ENCODE measurements at places on chromosomes 3 and 15.
A peak's percentile ranks its signal among the peaks of the same experiment; 100 is the strongest.

DNA sequence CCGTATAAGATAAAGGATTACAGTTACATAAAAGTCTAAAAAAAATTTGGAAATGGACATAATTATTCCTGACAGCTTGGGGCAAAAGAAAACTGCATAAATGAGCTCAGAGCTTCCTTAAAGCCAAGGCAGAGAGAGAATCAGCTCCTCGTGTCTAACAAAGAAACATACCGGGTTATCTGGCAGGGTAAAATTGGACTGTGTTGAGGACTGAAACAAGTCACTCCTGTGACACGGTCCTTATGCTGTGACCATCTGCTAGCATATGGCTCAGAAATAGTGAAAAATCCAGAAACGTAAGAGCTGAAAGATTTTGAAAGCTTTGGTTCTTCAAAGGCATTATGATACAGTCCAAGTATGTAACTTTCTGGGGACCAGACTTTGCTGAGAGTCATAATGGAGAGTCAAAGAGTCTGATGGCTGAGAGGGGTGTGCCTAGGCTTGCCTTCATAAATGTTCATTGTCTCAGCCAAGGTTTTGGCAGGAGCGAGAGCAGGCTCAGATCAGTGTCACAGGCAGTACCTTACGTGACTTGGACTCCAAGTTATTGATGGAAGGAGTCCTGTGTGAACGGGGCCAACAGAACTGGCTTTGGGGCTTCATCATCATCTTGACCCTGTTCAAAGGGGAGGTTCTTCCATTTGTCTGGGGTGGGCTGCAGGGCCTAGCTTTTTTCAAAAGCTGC, 12.5 kb downstream of the MAP6D1 start:
- DNase-seq: no peak

DNA sequence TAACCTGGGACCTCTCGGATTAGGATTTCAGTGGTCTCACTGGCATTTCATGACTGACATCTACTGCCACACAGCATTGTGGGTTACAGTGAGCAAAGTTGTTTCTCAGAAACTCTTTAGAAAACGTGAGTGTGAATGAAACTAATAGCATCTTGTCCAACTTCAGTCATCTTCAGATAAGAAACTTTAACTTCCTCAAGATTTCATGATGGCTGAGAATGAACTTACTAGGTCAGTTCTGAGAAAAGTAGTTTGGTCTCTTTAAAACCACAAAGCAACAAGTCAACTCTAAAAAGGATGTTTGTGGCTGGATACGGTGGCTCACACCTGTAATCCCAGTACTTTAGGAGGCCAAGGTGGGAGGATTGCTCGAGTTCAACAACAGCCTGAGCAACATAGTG, 14.2 kb upstream of the HOMER2 start:
- no peak for DNase-seq

- no peak for DNase-seq
These were observed 266.4 kb downstream of the GABRG3 start for GRCh38 chr15:27237319-27237939.

DNA sequence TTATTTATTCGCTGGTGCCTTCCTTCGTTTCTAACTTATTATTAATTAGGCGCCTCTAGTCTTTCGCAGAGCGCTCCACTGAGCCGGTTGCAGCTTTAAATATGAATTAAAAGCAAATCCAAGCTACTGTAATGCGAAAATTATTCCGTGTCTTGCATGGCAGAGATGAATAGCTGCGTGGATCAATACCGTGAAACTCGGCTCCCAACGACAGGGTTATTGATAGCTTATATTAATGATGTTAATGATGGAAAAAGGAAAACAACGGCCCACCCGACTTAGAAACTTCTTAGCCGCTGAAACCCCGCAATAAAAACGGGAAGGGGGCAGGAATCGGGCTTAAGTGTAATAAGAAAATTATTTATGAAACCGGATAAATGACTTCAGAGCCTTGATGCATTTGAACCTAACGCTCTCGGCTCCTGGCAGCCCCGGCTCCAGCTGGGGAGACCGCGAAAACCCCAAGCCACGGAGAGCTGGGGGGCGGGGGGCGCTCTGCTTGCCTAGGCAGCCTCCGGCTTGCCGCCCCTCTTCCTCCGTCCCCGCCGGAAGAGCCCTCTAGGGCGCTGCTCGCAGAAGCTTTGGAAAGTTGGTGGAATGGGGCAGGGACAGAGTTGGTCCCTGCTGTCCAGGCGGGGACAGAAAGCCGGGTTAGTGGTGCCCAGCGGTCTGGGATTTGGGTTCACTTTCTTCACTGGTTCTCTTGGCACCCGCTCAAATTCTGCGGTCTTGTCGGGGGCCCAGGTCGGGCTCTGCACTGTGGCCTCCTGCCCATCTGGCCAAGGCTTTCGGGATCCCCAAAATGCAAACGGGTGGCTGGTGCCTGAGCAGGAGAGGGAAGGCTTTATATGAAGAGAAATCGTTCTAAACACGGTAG, 7.7 kb upstream of the ONECUT1 start:
- DNase-seq: peak; percentile 61

DNA sequence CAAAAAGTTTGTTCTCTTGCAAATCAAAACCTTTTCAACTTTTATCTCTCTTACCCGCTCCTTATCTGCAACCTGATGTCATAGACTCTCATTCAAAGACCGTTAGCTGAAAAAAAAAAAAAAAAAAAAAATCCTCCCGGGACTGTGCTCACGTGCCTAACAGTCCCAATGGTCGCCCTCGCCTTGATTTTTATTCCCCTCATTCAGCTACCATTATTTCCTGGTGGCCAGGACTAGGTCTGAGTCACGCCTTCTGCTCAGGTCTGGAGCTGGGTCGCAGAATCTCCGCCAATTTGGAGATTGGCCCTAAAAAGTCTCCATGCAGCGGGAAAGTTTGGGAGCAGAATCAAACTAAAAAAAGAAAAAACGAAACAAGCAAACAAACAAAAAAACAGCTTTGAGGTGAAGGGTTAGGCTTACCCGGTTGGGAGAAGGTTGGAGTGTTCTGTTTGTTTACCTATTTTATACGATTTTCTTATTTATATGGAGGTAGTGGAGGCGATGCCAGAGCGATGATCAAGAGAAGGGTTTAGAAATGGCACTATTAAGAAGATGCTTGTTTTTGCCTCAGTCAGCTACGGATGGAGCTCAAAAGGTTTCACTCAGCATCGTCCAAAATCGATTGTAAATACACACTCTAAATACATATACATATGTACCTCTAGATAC, 51.1 kb downstream of the ZIC4 start:
- peak; percentile 52 for DNase-seq

DNA sequence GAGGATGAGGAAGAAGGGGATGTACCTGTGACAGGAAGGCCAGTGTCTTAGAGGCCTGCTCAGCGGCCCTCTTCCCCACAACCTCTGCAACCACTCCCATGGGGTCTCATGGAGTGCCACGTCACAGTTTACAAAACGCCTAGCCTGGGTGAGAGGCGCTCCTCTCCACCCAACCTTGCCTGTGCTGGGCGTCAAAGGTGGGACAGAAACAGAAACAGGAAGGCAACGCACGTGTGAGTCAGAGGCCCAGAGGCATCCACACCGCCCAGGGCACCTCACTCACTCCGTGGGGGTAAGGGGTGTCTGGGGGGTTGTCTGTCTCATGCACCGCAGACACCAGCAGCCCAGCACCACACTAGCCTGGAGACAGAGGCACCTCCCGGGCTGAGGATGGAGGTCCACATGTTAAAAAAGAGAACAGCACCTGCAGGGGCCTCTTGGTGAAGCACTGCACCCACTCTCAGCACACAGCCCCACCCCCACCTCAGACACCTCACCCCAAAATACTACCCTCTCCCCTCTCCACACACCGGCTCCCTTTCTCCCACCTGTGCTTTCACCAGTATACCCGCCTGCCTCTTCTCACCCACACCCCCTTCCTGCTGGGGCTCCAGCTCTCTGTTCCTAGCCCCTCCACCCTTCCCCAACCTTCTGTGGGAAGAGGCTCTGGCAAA, 4.7 kb upstream of the CALML4 start:
- DNase-seq: no peak

GRCh38 chr15:101517504-101517903, 28.0 kb upstream of the PCSK6 start:
- DNase-seq: no peak

DNA sequence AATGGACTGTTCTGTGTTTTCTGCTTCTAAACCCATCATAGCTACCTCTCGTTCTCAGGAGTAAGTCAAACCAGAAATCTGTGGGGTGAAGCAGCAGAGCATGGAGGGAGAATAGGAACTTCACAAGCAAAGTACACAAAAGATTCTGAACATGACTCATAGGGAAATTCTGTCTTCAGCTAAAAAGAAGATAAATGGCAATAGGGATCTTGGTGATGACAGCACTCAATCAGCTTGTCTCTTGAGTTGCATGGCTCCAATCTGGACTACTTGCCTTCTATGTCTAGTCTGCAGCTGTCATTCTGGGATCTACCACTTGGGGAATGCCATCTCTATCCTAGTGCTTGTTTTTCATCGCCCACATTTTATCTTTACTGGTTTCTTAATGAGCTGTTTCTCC, 13.5 kb upstream of the GRAMD1C start:
- no peak for DNase-seq

DNA sequence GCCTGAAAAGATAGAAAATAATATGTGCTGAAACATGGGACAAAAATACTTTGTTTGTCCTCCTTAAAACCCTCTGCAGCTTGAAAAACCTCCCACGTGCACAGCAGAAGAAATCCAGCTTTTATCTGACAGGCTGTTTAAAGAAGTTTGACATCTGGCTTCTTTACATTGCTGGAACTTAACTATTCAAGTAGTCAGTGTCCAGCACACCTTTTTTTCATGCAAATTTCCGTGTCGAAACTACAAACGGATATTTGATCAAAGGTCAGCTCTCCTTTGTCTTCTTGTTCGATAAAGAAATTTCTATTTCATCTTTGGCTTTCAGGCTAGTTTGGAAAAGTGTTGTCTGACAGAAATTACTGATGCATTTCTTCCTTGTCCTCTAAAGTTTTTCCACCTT, 66.8 kb upstream of the KBTBD8 start:
- DNase-seq: no peak

DNA sequence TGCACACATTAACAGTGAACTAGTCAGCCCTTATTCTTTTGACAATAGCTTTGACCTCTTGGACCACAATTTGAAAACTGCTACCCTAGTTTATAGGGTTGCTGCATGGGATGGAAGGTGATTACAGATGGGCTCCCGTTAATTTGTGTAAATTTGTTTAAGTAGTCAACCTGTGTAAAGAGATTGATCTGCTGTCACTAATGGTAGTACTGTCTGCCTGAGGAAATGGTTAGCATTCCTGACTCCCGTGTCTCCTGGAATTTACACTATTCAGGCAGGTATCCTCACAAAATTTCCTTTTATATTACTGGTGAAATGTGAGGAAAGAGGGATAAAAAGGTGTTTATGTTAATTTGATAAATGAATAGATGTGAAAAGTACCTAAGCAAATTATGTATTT, 15.3 kb upstream of the EBLN2 start:
- DNase-seq: no peak

- no peak for DNase-seq
These were observed 345.7 kb downstream of the SV2B start for GRCh38 chr15:91445695-91446228.

DNA sequence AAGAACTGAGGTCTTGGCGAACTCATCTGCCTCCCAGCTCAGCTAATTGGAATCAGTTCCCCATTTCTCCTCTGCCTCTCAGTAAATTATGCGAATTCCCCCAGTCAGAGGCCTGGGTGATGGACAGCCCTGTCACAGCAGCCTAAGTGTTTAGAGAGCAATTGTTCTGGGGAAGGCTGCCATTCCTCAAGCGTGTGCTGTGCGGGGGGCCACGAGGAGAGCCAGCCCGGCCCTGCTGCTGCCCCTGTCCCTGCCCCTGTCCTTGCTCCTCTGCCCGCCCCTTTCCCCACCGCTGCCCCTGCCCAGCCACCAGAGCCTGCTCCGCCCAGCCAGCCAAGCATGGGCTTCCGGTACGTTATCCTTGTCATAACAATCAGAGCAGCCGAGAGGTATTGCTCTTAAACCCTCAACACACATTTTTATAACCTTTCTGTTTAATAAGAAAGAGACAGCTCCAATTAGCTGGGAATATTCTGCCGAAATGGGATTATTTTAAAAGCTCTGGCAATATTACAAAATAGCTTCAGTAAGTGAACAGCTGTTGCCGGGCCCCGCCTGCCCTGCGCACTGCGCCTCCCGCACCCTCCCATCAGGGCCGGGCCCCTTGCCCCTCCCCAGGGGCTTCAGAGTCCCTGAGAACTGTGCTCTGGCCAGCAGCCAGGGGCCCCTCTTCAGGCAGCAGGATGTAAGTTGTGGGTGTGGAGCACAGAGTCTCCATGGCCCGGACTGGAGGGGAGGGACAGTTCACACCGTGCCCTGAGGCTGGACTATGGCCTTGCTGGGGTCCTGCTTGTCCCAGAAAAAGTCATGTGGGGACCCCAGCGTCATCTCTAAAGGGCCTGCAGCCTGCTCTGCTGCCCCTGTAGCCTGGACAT, 12.4 kb upstream of the CACNA2D2 start:
- DNase-seq: peak; percentile 92

DNA sequence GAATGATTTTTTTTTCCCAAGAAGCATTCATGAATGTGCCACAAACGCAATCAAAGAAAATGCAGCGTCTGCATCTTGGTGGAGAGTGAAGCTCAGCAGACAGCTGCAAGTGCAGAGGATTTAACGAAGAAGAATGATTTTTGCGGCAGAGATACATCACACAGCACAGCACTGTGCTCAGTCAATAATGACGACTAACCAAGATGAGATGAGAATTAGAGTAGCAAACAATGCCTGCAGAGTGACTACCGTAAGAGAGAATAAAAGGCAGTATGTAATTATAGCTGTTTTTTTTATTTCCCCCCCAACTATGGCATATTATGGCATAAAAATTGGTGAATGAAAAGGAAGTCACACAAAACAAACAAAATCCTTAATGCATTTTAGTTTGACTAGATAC, 218.0 kb upstream of the ROBO1 start:
- no peak for DNase-seq

GRCh38 chr3:125203731-125204130, 8.8 kb downstream of the SLC12A8 start:
- DNase-seq: no peak

GRCh38 chr3:63245726-63246241, 32.3 kb upstream of the SYNPR start:
- no peak for DNase-seq

DNA sequence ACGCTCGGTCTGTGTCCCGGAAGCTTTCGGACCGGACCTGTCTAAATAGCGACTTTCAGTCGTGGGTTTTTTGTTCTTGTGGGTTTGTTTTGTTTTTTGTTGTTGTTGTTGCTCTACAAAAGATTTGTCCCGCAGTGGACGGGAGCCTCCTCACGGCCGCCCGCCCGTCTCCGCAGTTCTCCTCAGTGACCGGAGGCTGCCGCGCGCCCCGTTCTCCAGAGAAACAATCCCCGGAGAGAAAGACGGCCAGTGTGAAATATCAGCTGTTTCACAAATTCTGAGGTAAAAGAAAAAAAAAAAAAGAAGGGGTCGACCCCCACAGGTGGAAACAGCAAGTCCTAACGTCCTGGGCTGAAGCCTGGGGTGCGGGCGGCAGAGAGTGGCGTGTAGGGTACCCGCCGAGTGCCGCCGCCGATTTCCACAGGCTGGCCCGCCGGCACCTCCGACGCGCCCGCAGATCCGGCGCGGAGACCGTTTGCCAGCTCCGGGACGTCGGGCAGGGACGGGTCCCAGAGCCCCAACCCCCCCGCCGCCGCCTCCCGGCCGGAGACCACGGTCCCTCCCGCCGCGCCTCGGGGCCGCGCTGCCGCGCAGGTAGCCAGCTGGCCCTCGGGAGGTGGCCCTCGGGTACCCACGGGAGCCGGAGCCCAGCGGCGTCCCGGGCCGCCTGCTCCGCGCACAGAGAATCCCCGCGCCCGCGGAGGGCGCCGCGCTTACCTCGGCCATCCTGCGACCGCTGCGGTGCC, 478 bp downstream of the BNC1 start:
- DNase-seq: peak; percentile 75
